Posterior cingulate gyrus (tissue), 11 donors: ENCODE measurements at places on chromosomes 5 and 9.

- no peak for DNase-seq
These were observed 85.2 kb downstream of the RASGRF2 start for GRCh38 chr5:81045389-81045807.

- no peak for DNase-seq
These were observed 72.2 kb upstream of the SLC12A2 start for GRCh38 chr5:128011339-128011738.

- DNase-seq: no peak
These were observed 6.9 kb upstream of the PDCL start for GRCh38 chr9:122835313-122835731.

- DNase-seq: peak; percentile 54
These were observed 204.4 kb upstream of the IER5L start for GRCh38 chr9:129382281-129383018.

- no peak for DNase-seq
These were observed 237.6 kb upstream of the RIOK2 start for GRCh38 chr5:97420646-97421045.

DNA sequence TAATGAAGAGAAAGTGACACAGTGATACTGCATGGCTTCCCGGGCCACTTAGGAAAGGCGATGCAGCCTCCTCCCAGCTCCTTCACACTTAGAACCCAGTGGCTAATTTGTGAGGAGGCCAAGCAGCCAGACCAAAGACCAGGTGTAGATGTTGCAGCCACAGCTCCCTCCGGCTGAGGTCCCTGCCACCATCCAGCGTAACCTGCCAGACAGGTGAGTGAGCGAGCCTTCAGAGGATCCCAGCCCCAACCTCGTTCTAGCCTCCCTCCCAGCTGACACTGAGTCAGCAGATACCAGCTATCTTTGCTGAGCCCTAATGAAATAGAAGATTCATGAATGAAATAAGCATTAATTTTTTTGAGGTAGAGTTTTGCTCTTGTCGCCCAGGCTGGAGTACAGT is 59.7 kb downstream of the COL23A1 start:
- DNase-seq: no peak

DNA sequence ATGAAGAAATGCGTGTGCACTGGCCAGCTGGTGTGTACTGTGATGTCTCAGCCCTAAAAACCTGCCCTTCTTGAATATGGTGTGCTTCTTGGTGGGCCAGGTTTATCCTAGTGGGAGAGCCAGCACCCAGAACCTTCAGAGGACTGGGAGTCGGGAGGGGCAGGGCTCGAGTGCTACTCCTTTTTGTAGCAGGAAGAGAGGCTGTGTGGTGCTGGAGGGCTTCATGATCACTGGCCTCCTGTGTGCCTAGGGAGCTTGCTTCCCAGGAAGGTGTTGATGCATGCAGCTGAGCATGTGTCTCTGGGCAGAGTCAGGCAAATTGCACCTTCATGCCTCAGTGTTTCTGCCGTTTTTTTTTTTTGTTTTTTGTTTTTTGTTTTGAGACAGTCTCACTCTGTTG is 20.0 kb downstream of the PHF2 start:
- no peak for DNase-seq

- no peak for DNase-seq
These were observed 283.9 kb downstream of the ADAMTS6 start for GRCh38 chr5:65197531-65198455.

- no peak for DNase-seq
These were observed 46.7 kb downstream of the INSYN2B start for GRCh38 chr5:169933616-169934015.

DNA sequence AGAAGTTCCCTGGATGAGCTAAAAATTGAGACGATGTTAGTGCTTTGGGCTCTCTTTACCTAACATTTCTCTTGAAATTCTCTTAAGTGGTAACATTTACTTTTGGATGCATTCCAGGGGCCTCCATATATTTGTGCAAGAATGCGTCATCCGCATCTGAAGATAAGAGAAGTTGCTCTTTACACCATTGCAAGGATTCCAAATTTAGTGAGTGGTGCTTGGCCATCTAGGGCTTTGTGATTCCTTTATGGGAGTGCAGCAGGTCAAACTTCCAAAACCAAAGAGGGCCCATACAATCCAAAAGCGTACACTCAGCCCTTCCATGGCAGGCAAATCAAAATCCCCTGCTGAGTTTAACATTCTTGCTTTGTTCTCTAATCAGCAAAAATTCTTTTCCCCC is 102.0 kb upstream of the DMAC1 start:
- no peak for DNase-seq

- no peak for DNase-seq
These were observed 626.2 kb downstream of the TLR4 start for GRCh38 chr9:118330191-118330986.

DNA sequence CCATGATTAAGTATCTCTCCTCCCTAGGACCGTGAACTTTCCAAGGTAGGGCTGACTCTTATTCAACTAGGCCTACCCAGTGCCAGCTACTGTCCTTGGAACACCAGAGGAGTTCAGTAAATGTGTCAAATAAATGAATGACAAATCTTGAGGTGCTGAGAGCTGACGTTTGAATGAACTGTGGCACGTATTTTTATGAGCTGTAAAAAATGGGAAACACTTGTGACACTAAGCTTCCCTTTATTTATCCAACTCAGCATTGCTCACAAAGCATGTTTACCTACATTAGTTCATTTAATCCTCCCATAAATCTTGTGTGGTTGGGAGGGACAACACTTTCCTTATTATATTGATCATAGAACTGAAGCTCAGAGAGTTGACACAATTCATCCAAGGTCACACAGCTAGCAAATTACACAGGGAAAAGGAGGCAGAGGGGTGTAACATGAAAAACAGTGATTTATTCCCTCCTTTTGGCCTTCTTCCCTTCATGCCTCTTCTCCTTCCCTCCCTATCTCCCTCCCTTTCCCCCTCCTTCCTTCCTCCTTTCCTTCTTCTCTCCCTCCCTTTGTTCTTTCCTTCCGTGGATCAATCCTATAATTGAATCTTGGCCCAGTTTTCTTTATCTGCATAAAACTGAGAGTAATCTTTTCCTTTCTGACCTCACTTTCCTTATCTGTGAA is 412.6 kb downstream of the DMRT2 start:
- DNase-seq: no peak

DNA sequence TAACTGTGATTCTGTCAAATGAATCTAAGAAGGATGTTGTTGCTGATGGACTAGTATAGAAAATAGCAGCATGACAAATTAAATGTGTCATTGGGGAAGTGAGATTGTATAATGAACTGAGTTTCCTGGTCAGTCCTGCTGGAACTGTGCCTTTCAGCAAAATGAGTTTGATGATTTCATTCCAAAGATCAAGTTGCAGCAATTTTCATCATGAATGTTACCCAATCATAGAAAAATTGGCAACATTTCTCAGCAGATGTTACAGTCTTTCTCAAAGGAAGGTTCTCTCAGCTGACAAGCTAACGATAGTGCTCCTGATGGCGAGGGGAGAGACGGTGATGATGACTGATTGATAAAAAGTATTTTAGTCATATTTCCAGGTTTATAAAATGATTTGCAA is 10.7 kb downstream of the PCDHAC2 start:
- no peak for DNase-seq

- no peak for DNase-seq
These were observed 818.8 kb downstream of the MAT2B start for GRCh38 chr5:164324239-164324638.

DNA sequence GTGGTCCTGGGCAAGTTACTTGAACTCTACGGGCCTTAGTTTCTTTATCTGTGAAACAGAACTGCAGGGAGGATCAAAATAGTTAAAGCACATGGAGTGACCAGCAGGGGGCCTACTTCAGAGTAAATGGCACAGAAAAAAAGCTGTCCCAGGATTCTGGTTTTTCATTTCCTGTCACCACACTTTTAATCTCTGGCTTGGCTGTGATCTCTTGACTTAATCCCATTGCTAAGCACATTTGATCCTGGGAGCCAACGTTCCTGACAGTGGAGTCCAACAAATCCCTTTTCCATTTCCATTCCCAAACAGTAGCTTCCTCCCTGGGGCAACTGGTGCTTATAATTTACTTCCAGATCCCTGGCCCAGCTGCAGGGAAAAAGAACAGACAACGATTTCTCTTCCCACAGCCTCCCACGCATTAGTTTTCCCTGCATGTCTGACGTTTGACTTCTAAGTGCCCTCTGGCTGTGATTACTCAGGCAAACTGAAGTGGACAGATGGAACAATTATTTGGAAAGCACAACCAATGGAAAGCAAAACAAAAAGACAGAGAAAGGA is 136.5 kb upstream of the STK32A start:
- DNase-seq: no peak

GRCh38 chr9:112864403-112864802 is 26.3 kb downstream of the SLC46A2 start:
- no peak for DNase-seq

DNA sequence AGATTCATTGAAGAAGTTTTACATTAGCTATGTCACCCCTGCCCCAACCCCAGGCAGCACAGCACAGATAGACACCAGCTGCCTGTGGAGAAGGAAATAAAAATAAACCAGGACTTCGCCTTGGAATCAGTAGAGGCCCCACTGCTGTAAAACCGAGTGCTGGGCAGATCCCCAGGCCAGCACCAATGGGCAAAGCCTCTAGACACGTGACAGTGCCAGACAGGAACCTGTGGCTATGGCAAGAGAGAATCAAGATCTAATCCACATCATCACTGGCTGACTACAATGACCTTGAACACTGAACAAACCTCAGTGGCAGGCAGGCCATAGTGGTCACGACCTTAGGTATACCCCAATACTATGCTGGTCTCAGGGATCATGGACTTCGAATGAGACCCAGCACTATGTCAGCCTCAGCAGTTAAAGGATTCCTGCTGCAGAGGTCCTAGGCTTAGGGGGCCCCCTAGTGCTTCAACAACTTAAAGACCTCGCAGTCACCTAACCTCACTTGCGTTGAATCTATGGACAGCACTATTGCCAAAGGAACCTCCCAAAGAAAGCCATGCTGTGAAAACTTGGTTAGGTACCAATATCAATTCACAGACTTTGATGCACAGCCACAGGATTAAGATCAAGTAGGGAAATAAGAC is 2118.6 kb upstream of the C9orf72 start:
- DNase-seq: no peak

GRCh38 chr5:43040287-43041098 is at the start of gene ANXA2R:
TSS of gene ANXA2R (minus strand) at chr5:43040319. CDS start at chr5:43040046, 273 bp downstream.
- peak; percentile 61 for DNase-seq

DNA sequence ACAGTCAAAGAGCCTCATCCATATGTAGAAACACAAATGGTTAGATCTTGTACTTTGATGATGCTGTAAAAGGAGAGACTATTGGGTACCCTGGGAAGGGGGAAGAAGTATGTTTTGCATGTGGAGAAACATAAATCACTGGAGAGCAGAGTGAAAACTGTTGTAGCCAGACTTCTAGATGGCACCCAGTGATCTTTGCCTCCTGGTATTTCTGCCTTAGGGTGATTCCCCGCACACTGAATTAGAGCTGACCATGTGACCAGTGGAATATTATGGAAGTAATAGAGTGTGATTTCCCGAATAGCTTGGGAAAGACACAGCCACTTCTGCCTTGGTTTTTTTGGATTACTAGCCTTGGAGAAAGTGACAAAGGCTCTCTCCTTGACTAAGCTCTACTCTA is 174.3 kb downstream of the LPAR1 start:
- no peak for DNase-seq

- no peak for DNase-seq
These were observed 88.3 kb upstream of the PRDM9 start for GRCh38 chr5:23419115-23419514.

GRCh38 chr5:8660133-8660893 is 791.4 kb downstream of the MTRR start:
- no peak for DNase-seq

DNA sequence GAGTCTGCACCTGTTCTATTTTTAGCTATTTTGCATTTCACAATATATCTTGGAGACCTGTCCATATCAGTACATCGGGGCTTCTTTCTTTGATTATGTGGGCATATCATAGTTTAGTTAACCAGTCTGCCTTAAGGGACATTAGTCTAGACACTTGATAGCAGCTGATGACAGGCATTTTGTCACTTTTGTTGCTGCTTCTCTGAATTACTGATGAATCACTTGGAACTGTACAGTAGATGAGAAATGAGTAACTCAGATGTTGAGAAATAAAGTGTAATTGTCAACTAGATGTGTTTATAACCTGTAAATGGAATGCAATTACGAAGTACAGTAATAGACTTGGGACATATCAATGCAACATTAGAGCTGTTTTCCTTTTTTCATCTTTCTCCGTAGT is 7.1 kb downstream of the ZFP2 start:
- no peak for DNase-seq

DNA sequence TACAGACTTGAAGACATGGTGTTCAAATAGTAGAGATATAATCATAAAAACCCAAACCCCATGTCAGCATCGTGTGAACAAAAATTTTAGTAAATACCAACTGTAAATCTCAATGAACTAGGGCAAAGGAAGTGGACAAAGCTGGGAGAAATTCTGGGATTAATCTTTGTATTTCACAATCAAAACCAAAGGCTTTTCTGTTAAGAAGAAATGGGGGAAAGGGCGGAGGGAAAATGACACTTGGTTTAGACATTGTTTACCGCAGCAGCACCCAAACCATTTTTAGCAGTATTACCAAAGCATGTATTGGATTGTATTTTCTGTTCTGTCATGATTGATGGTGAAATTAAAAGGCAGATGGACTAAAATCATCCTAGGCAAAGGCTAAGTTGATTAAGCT is 134.2 kb upstream of the PRSS3 start:
- no peak for DNase-seq

DNA sequence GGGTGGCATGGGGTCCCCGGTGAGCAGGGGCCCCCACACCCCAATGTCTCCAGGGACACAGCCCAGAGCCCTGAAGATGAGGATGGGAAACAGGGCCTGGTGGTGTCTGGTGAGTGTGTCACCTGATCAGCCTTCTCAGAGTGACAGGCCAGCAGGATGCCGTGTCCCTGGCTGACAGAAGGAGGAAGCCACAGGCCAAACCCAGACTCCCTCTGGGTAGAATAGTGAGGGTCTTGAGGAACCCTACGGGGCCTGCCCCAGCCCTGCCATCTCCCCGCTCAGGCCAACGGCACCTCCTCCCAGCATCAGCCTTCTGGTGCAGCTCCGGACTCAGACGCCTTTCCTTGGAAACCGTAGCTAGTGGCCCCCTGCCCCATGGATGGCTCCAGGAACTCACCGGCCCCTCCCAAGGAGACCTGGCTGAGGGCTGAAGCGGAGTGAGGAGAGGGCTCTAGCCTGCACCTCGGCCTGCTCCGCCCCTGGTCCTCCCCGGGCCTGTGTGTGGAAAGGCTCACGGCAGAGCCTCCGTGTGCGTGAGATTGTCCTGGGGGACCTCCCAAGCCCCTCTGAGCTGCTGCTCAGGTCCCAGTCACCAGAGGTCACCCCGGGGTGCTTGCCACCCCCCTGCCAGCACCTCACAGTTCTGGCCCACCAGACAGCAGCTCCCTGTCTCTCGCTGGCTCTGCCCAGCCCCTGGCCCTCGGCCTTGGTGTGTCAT is 6.0 kb downstream of the RALGDS start:
- DNase-seq: no peak
